Peyer's patch (tissue), 4 donors: ENCODE measurements at places on chromosomes 2 and 18. TPM values are rescaled to one million over a fixed set of nuclear protein-coding genes. Genes with fewer than 3 reads are reported as not detected.

Gene LAPTM4A
- 62.9 TPM for total RNA-seq

Gene TUBB8B
- total RNA-seq: not detected

Gene RALB
- total RNA-seq: 50.4 TPM

Gene KLHL14
- total RNA-seq: 0.53 TPM

Gene UGT1A1
- total RNA-seq: 1.7 TPM

Gene TMEM200C
- not detected for total RNA-seq

Gene VIT
- 3.2 TPM for total RNA-seq

Gene CDH19
- total RNA-seq: 18.2 TPM

GRCh38 chr2:28080911-28081310 is 190.4 kb downstream of the BABAM2 start:
- no peak for DNase-seq

DNA sequence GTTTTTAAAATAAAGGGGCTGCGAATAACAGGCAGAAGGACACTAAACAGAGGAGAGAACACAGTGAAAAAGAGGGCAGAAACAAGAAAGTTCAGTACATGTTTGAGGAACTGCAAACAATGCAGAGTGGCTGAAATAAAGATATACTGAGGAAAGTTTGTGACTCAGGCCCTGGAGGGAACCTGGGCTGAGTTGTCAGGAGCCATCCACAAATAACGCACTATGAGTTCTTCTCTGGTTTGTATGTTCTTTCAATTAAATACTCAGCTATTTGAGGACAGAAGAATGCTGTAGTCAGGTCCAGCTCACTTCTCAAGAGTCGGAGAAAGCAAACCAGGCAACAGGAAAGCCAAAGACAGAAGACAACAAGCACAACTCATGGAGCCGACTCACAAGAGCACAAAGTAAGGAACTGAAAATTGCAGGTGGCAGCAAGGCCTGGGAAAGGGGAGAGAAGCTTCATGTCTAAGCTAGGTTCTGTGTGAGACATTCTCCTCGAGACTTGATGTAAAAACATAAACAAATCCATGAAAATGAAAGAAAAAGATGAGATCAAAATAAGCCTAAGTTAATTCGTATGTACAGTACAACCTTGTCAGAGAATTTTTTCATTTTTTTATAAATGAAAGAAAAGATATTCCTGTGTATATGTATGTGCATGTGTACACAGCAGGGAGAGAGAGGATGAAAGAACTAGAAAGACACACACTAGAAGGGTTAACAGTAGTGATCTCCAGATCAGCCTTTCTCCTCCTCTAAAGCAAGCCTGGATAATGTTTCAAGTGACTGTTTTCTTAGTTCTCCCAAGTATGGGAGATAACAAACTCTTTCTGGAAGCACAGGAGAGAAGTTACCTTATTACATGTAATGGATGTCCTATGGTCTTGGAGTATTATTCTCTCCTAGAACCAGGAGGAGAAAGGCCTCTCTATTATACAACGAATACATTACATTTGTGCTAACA is 41.5 kb downstream of the CHN1 start:
- DNase-seq: no peak

DNA sequence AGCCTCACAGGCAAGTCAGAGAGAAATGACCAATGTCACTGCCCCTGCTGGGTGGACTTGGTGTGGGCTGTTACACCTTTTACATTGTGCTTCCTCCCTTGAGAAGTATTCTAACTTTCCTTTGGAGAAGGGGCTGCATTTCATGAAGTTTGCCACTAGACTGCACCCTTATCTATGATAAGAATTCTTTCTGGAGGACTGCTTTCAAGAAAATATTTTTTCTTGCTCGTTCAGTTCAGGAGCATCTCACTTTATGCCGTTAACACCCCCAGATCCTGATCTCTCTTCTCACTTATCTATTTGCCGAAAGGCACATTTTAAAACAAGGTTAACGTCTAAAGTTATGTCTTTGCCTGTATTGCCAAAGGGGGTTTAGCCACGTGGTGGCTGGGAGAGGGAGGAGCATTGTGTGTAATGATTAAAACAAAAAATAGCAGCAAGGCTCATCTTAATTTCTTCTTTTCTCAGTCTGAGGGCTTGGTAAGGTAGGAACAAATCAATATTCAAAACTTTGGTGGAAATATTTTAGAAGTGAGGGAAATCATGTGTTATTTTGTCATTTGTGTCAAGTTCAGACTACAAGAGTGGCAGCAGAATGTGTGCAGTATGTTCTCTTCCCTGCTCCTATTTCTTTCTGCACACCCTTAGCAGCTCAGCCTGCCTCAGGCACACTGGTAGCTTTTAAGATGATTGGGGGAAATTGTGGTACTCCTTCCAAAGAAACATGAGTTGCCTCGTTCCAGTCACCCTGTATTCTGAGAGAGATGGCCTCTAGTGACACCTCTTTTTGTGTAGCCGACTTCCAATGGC is 1.6 kb upstream of the IGFBP5 start:
- DNase-seq: no peak

DNA sequence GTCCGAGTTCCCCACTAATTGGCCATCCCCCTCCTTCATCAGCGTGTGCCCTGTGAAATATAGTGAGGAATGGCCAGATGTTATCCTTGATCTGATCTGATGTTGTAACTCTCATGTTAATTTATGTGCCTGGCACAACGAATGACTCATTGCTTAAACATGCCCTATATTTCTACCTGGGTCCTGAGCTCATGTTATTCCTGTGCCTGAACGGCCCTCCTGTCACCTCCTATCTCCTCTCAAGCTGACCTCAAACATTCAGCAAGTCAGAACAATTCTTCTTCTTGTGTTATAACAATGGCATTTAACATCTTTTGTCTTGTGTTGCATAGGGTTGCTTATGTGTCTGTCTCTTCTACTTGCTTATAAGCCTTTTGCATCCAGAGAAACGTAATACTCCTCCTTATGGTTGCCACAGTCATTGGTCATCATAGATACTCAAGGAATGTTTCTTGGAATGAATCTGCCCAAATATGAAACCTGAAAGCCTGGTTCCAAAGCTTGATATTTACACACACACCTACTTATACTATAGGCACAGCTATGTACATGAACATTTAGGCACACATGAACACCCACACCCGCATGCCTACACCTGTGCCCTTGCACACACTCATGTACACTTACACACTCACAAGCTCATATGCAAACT is 80.2 kb upstream of the PHLPP1 start:
- no peak for DNase-seq

GRCh38 chr18:70126832-70127231 is 78.7 kb downstream of the RTTN start:
- no peak for DNase-seq

GRCh38 chr2:68738906-68739594 is 4.4 kb downstream of the ARHGAP25 start:
- no peak for DNase-seq

DNA sequence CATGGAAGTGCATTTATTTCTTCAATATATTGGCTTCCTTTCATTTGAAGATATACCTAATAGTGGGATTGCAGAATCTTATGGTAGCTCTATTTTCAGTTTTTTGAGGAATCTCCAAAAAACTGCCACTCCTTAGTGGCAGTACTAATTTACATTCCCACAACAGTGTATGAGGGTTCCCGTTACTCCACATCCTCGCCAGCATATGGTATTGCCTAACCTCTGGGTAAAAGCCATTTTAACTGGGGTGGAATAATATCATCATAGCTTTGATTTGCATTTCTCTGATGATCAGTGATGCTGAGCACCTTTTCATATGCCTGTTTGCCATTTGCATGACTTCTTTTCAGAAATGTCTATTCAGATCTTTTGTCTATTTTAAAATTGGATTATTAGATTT is 471.9 kb upstream of the UBE2E3 start:
- no peak for DNase-seq

- no peak for DNase-seq
Observed at GRCh38 chr2:86107031-86107430, 996 bp downstream of the PTCD3 start.

DNA sequence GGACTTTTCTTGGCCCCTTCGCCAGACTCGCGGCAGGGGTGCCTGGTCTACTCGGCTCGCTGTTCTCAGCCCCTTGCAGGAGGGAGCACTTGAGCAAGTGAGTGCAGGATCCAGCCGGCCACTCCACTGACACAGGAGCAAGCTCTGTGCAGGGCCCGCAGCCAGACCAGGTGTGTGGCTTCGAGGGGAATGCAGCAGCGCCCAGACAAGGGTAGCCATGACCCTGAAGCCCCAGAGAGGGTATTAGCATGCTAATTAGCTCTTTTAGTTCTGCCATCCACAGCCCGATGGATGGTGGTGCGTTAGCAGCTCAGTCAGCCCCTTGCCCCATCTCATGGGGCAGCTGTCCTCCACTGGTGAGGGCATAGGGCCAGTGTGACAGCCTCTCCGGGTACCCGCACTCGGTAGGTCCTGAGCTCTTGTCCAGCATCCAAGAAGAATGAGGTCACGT is 103.2 kb upstream of the HS6ST1 start:
- DNase-seq: peak; percentile 27

- no peak for DNase-seq
Observed at GRCh38 chr2:74221604-74222299, 23.3 kb downstream of the MTHFD2 start.

DNA sequence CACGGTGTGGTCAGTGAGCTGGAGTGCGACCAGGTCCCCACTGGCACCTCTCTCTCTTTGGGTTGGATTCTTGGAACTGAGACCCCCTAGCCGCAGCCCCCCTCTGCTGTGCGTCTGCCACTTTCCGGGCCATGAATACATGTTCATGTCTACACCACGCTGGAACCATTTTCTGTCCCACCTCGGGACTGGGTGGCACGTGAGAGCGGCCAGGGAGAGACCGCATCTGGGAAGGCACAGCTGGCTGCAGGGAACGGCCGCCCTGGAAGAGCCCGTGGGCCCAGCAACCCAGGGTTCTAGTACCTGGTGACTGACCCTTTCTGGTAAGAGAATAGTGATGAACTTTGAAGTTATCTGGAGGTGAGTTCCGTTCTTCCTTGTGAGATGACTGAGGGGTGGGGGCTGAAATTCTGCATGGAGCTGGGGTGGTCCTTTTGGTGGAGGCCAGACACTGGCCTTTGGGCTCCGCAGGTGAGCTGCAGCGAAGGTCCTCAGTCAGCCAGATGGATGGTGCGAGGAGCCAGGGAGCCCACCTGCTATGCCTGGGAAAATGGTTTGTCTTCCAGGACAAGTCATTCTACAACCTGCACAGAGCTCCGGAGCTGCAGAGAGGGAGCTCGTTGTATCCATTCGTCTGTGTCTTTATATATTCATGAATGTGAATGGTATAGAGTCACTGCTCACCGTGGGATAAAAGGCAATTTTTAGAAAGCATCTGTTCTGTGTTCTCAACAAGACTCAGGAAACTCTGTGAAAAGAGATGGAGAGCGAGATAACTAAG is 223.5 kb downstream of the NDUFA10 start:
- no peak for DNase-seq

GRCh38 chr2:181542170-181542569 is 85.0 kb downstream of the ITGA4 start:
- no peak for DNase-seq

GRCh38 chr2:36554531-36554930 is 43.4 kb downstream of the FEZ2 start:
- DNase-seq: no peak

GRCh38 chr2:126966601-126967000 is 67.9 kb downstream of the TEX51 start:
- no peak for DNase-seq

GRCh38 chr2:145085612-145086011 is 565.7 kb upstream of the ZEB2 start:
- DNase-seq: no peak

- DNase-seq: no peak
Observed at GRCh38 chr2:190789074-190790004, 91.3 kb upstream of the GLS start.

- DNase-seq: no peak
Observed at GRCh38 chr18:60560071-60560470, 187.5 kb upstream of the MC4R start.

DNA sequence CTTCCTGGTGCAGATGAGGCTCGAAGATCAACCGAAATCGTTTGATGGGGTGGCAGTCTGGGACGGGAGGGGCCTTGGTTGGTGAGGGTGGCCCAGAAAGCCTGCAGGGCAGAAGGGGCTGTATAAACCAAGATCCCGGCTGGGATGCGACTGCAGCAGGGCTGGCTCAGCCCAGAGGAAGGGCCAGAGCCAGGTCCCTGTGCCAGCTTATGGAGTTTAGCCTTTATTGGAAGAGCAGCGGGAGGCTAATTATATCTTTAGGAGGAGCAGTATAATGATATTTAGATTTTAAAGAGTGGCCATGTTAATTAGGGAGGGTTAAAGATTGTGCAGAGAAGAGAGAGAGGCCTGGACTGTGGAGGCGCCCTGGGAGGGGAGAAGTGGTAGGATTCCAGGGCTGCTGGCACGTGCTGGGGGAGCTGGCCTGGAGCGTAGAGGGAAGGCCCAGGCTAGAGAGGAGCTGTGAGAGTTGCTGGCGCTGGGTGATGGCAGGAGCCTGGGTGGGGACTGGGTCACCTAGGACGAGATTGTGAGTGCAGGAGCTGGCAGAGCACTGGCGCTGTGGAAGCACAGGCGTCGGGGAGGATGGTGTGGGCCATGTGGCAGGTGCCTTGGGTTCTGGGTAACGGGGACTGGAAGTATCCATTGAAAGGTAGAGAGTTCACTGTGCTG is 25.1 kb downstream of the TRAF3IP1 start:
- DNase-seq: no peak

- DNase-seq: no peak
Observed at GRCh38 chr2:157732596-157732995, 103.9 kb upstream of the ACVR1C start.

- DNase-seq: no peak
Observed at GRCh38 chr2:196284144-196284844, 112.9 kb upstream of the STK17B start.

DNA sequence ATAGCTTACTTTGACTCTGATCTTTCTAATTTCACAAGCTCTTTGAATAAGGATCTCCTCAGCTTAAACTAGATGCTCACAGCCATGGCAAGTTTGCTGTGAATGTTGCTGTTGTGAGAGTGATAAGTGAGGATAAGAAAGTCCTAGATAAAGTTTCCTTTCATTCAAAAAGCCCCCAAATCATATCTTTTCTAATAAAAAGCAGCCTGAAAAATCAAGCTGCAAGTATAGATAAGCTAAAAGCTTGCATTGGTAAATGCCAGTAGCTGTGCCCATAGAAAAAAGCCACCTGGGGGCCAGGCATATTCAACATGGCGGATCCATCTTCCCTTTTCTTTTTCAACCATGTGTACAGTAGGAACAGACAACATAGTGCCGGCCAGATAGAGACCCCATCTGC is 4.3 kb downstream of the NLRC4 start:
- no peak for DNase-seq

DNA sequence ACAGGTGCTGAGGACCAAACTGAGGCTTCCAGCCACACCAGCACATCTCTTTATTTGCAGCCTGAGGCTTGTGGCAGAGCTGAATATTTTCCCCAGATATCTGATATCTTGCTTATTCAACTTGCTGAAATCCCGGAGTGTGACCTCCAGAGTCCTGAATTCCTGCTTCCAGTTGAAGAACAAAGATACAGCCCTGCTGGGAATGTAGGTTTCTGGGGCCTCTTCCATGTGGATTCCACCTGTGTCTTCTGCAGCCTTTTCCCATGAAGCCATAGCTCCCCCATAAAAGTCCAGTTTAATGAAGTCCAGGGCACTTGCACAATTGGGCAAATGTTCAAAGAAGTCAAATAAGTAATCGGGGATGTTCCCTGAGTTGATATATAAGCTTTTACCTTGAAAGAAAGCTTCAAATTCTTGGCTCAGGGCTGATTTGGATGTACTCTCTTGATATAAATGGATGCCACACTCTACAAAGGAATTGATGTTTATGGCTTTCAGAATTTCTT is 14.9 kb downstream of the NLRC4 start:
- no peak for DNase-seq
